ENCODE measurements at places on chromosomes 2 and 18.

GRCh38 chr2:1736045-1736444 is 8.3 kb downstream of the PXDN start:
- DNase-seq, result no peak

GRCh38 chr2:236998236-236998635 is 87.5 kb upstream of the COPS8 start:
- DNase-seq, result no peak

DNA sequence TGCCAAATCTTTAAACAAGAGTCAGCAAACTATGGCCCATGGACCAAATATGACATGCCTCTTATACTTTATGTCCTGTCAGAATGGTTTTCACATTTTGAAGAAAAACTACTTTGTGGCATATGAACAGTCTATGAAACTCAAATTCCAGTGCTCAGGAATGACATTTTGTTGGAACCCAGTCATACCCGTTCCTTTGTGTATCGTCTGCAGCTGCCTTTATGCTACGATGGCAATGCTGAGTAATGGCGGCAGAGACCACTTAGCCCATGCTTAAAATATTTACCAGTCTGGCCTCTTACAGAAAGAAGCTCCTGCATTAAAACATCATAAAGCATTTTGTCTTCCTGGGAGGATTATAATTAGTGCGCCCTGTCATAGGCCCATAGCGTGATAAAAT is 140.5 kb upstream of the FHL2 start:
- no peak for DNase-seq

DNA sequence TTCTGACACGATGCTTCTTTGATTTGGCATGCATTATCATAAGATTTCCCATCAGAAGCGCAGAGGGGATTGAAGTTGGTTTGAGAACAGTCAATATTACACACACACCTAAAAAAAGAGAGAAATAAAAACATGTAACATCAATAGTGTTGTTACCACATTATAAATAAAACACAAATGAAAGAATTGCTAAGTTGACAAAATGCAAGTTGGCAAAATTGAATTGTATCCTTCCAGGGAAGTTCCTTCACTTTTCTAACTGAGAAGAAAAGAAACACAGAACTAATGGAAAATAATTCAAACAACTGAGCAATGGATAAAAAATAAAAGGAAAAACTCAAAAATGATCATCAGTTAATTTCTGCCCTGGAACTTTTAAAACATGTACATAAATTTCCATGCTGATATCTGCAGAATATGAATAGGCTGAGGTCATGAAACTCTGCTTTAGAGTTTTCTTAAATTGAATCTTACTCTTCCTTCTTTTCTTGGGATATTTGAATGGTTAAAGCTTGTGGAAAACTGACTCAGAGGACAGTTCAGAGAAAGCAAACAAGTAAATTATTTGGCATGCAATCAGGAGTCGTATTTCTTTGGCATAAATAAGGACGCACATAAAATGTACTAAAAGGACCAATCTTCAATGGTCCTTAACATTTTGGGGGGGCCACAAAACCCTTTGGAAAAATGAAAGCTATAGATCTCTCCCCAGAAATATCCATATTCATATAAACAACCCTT is 152.4 kb upstream of the CAVIN2 start:
- no peak for DNase-seq

DNA sequence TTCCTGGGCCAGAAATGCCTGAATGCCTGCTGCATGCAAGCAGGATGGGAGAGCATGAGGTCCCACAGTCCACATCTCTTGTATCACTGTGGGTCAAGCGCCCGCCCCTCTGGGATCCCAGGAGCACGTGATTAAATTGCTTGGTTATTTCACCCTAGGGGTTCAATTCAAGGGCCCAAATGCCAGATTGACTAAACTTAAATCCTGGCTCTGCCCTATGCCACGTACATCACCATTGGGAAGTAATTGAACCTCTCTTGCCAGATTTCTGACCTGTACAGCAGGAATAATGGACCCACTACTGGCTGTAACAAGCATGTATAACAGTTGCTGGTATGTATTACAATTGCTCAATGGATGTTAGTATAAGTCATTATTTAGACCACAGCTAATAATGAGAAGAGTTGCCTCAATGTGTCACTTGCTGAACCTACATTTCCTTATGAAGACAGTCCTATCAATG is 19.9 kb downstream of the FHL2 start:
- no peak for DNase-seq

GRCh38 chr2:177303939-177304338 is 39.4 kb upstream of the NFE2L2 start:
- DNase-seq, result no peak
